Stimulated activated CD8-positive, alpha-beta memory T cell treated with anti-CD3 and anti-CD28 coated beads, Interleukin-4, amount 100 ng/mL, for 1 hour (primary cell): ENCODE measurements at places on chromosomes 13 and 19.

DNA sequence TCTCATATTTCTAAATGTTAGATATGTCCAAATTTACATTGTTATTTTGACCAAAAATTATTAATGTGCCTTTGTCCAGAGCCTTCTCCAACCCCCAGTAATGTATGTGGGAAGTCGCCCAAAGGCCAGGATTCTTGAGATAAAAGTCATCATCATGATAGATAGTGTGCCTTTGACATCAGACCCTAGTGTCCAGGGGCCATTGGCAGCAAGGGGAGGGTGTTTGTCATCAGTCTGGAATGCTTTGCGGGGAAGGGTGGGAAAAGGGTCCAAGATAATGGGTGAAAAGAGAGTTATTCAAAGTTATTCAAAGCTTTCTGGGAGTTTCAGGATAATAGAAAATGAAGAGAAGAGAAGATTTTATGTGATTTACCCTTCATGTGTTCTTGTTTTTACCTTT lies 909.5 kb upstream of the GPC6 start:
- no peak for DNase-seq

DNA sequence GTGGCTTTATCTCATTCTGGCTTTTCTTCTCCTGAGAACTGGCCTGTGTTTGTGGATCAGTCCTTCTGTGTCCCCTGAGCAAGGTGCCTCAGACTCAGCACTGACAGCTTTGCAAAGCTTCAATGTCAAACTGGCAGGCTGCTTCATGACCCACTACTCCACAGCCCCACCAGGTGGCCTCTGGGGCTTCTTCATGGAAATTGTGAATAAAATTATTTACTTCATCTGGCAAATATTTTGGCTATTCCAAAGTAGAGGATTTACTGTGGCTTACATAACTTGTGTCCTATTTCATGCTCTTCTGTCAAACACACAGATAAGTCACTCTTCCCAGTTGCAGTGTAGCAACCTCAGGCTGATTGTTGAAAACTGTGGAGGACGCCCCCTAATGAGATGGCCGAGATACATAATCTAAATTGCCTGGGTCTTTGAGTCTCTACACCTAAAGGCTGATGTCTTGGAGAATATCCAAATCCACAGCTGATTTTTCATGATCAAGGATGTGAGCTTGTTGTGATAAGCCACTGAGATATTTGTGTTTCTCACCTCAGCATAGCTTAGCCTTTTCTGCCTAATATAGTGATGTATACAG lies 721.9 kb upstream of the SLC10A2 start:
- DNase-seq = no peak

- DNase-seq = no peak
Observed at GRCh38 chr13:26469602-26470001, 87.9 kb upstream of the WASF3 start.

- no peak for DNase-seq
Observed at GRCh38 chr13:31011193-31011860, 78.9 kb downstream of the TEX26 start.

GRCh38 chr13:103862525-103862924 lies 796.3 kb upstream of the SLC10A2 start:
- DNase-seq = no peak

DNA sequence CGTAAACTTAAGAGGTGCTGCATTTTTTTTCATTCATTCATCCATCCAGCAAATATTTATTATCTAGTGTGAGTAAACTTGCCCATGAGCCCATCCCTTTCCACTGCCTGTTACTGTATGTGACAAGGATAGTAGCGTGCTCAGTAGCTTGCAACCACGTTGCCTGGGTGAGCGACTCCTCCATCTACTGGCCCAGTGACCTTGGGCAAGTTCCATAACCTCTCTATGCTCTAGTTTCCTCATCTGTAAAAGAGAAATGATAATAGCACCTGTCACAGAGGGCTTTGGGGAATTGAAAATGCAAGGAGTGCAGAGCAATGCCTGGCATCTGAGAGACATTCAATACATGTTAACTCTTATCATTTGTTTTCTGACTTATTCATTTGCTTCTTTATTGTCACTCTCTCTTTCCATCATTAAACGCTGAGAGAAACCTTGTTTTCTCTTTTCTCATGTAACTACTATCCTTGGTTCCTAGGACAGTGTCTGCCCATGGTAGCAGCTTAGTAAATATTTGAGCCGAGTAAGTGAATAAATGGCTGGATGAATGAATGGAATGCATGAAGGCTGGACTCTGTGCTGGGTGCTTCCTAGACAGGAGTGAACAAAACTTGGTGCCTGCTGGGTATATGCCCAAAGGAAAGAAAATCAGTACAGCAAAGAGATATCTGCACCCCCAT lies 19.9 kb downstream of the LRCH1 start:
- no peak for DNase-seq

DNA sequence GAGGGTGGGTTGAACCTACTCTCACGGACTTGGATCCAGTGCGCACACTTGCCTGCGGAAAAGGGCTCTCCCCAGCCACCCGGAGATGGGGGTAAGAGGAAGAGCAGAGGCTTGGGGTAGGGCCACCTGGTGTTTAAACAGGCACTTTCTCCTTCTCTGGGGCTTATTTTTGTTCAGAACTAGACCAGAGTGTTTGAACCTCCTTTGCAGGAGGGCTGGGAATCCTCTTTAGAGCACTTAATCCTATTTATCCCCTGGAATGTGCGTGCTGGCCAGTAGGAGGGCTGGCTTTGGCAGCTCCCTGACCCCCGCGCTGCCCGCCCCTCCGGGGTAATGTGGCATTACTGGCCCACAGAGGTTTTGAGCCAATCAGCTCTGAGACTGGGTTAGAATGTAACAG lies 2.0 kb downstream of the RGS9BP start:
- DNase-seq = no peak

DNA sequence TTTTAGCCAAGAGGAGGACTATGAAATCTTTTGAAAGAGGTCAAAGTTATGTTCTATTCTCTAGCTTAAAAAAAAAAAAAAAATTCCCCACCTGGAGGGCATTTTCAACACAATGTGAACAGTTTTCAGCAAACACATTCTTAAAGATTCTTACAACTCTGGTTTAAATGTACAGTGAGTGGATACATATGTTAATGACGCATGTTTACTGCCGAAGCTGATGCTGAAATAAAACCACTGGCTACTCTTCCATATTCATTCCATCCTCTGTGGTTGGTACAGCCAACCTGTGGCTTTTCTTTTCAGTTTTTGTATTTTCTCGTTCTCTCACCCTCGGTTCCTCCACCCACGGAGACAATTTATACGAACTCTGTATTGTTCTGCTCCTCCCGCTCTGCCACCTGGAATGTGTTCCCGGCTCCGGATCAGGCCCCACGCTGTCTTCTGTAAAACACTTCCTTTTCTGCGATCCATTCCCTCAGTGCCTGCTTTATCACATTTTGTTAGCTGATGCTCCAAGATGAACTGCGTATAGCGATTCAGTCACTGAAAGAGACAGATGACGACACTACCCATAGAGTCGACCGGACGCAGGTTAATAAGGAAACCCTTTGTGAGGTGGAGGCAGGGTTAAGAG lies 466.4 kb upstream of the ARGLU1 start:
- DNase-seq = no peak

DNA sequence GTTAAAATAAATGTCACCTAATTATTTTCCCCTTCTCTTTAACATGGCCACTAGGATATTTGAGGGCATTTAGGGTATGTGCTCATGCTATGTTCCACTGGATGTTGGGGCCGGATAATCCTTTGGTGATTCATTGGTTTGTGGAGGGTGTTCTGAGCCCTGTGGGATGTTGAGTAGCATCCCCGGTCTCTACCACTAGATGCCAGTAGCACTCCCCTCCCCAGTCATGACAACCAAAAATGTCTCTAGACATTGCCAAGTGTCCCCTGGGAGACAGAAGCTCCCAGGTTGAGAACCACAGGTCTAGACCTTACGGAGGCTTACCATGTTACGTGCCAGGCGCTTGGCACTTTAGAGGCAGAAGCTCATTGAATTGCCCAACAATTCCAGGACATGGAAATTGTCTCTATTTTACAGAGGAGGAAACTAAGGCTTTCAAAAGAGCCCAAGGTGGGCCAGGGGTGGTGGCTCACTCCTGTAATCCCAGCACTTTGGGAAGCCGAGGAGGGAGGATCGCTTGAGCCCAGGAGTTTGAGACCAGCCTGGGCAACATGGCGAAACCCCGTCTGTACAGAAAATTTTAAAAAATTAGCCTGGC lies 14.1 kb downstream of the SHANK1 start:
- peak; percentile 7 for DNase-seq

DNA sequence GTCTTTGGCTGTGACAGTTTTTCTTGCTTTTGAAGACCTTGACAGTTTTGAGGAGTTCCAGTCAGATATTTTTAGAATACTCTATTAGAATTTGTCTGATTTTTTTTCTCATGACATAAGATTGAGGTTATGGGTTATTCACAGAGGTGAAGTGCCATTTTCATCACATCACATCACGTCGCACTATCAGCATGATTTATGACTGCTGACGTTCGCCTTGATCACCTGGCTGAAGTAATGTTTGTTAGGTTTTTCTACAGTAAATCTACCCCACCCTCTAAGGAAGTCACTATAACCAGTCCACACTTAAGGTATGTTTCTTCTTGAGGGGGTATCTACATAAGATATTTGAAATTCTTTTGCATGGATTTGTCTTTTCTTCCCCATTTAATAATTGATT lies 169.7 kb downstream of the NDFIP2 start:
- no peak for DNase-seq

DNA sequence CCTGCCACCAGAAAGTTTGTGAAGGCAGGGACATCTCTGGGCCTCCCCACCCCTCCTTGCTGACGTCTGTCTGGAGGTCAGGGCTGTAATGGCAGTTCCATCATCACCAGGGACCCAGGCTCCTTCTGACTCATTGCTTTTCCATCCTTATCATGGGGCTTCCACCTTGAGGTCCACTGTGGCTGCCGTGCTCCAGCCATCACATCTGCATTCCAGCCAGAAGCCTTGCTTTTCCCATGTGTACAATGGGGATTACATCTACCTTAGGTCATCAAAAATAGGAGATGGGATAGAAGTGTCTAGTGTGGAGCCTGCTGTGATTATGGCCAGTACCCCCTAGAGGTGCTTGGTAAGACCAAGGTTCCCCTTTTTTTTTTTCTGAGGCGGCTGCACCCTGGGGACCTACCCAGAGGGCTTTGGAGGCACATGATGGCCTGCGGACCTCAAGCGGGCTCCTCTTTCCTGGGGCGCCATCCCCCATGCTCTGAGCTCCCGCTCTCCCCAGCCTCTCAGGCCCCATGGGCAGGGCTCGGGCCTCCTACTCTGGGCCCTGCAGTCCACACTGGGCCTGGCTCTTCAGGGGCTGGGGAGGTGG lies 13.4 kb upstream of the RANBP3 start:
- DNase-seq = no peak

- no peak for DNase-seq
Observed at GRCh38 chr19:43664018-43664417, 6.0 kb downstream of the PLAUR start.

DNA sequence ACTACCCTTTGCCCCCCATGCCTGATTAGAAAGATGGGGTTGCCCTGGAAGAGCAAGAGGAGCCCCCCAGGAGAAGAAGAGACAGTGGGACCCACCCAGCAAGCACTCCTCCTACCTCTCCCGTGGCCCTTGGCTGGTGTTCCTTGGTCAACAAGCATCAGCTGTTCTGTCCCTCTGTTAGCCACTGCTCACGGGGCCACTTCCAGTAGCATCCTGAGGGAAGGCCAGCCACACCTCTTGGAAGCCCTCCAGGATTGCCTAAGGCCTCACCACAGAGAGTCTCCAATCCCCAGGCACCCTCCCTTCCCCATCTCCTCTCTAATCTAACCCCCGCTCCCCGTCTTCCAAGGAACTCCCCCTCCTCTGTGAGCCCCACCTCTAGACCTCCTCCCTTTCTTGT lies 15.1 kb upstream of the DPP9 start:
- DNase-seq = no peak

DNA sequence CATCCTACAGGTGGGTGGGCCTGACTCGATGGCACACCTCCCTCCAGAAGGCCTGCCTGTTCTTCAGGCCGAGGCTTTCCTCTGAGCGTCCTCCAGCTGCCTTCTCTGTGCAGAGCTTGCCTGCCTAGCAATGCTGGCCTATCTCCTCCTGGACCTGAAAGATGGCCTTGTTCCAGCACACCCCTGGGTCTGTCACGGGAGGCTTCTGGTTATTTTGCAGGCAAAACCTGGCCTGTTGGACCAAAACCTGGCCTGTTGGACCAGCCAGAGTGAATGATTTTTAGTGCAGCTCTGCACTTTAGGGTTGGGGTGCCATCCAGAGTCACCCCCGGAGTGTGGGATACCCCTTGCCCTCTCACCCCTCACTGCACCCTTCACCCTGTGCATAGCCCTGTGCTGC lies 128.4 kb downstream of the KATNAL1 start:
- no peak for DNase-seq
